ENCODE measurements at places on chromosomes 4 and X. TPM values are rescaled to one million over a fixed set of nuclear protein-coding genes. Genes with fewer than 3 reads are reported as not detected.

The DLG3 gene
- total RNA-seq = 22.8 TPM

The CFI gene
- total RNA-seq = 64.5 TPM

The HAND2 gene
- total RNA-seq = 19.5 TPM

The CLDN22 gene
- not detected for total RNA-seq

The SLC10A6 gene
- 5.4 TPM for total RNA-seq

The PAGE1 gene
- total RNA-seq = not detected

- H3K4me1 ChIP-seq = no peaks in the 10 kb centered on the region
- peak within 1 kb of the TSS; percentile 79 for H3K4me3 ChIP-seq
- DNase-seq = peak; percentile 92
- H3K27ac ChIP-seq = no peak within 1 kb of the TSS
Observed at GRCh38 chrX:91434351-91435168, at the start of gene PABPC5. Gene PABPC5 (plus strand): TSS chrX:91434839. CDS start chrX:91435578, 739 bp downstream.

DNA sequence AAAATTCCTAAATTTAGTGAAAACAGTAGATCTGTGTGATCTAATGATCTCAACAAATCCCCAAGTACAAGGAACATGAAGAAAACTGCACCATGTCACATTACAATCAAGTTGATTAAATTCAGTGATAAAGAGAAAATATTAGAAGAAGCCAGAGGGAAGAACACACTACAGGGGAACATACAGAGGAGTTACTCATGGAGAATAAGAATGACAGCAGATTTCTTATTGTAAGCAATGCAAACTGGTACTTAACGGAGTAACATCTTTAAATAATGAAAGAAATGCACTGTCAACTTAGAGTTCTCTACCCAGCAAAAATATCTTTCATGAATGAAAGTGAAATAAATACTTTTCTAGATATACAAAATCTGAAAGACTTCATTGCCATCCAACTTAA, 21.1 kb downstream of the TLL1 start:
- peaks cover 2% of the 10 kb centered on the region for H3K27me3 ChIP-seq
- no peaks in the 10 kb centered on the region for H3K4me1 ChIP-seq
- no peak overlapping the region for H3K4me3 ChIP-seq
- no peak for DNase-seq
- no peak overlapping the region for H3K27ac ChIP-seq

DNA sequence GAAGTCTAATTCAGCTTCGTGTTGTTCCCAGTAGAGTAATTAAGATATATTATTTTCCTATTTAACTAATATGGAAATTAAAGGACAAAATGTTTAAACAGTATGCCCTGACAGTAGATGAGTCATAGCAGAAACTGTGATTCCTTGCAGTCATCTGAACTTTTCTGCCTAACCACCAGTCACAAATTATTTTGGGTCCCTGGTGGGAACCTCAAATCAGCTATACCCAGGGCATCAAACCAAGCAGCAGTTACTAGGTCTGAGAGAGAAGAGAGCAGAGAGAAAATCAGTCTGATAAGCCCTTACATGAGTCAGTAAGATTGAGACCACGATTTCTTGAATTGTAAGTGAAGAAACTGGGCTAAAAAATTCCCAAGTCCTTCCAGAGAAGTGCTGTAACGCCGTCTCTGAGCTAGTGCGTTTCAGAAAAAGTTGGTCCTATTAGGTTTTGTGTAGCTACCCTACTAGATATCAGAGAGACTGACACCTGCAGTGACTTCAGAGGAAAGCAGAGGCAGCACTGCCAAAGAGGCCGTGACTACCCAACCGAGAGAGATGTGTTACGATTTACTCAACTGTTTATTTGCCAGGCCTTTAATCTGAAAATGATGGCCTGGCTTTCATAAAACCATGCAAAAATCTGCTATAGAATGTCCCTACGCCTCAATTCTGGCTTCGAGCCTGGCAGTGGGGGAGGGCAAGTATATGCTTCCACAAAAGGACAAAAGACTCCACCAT, 21.7 kb upstream of the GPM6A start:
- no peaks in the 10 kb centered on the region for H3K36me3 ChIP-seq
- H3K4me3 ChIP-seq = no peak overlapping the region
- H3K4me1 ChIP-seq = no peaks in the 10 kb centered on the region
- no peak for DNase-seq
- no peak overlapping the region for H3K27ac ChIP-seq

DNA sequence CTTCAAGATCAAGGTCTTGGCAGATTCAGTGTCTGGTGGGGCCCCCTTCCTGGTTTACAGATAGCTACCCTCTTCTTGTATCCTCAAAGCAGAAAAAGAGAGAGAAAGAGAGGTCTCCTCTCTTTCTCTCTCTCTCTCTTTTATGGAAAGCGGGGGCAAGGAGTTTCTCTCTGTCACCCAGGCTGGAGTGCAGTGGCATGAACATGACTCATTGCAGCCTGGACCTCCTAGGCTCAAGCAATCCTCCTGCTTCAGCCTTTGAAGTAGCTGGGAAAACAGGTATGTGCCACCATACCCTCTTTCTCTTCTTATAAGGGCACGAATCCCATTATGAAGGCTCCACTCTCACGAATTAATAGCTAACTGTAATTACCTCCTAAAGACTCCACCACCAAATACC, 20.2 kb downstream of the RAB9B start:
- H3K4me3 ChIP-seq = no peak overlapping the region
- no peak for DNase-seq
- H3K4me1 ChIP-seq = no peaks in the 10 kb centered on the region
- no peaks in the 10 kb centered on the region for H3K36me3 ChIP-seq

GRCh38 chr4:136302566-136302965, 1229.7 kb downstream of the PCDH18 start:
- no peaks in the 10 kb centered on the region for H3K4me1 ChIP-seq
- no peak overlapping the region for H3K27ac ChIP-seq
- H3K36me3 ChIP-seq = no peaks in the 10 kb centered on the region
- H3K27me3 ChIP-seq = no peaks in the 10 kb centered on the region
- no peak for DNase-seq
- no peak overlapping the region for H3K4me3 ChIP-seq

DNA sequence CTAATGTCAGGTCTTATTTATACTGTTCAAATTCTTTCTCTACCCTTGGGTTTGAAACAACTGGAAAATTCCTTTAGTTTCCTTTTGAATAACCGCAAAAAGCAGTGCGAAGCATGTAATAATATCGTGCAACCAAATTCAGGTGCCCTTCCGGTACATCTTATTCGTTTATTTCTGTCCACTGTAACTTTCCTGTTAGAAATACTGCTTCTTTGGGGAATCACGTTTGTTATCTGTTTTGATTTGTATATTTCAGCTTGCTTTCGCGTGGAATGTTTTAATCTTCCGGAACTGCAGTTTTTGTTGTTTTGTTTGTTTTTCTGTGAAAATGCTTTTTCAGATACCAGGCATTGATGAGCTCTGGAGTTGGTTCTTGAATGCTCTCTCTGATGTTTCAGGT, 85.7 kb upstream of the HPRT1 start:
- peak overlapping the region; percentile 63 for H3K4me3 ChIP-seq
- H3K27ac ChIP-seq = no peak overlapping the region
- no peaks in the 10 kb centered on the region for H3K27me3 ChIP-seq
- H3K4me1 ChIP-seq = no peaks in the 10 kb centered on the region
- H3K36me3 ChIP-seq = no peaks in the 10 kb centered on the region

DNA sequence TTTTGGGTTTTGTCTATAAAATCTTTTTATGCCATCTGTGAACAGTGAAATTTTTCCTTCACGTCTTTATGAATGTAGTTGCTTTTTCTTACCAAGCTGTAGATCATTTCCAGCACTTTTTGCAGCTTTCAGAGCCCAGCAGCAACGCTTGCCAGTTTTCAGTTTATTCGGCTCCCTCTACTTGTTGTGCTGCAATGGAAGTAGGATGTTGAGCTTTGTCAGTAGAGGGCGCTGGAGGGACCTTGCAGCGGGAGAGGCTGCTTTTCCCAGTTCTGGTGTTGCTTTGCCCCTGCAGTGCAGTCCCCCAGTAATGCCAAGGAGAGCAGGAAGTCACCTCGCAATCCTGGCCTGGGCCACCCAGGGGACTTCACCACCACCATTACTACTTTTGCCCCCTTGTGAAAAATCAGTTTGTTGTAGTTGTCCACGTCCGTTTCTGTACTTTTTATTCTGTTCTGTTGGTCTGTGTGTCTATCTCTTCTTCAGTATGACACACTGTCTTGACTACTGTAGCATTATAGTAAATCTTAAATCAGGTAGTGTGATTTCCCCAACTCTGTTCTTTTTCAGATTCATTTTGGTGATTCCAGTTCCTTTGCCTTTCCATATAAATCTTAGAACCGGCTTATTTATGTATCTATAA, 21.8 kb downstream of the CMC4 start:
- H3K27me3 ChIP-seq = no peaks in the 10 kb centered on the region
- peaks cover 4% of the 10 kb centered on the region for H3K36me3 ChIP-seq
- no peaks in the 10 kb centered on the region for H3K4me1 ChIP-seq

DNA sequence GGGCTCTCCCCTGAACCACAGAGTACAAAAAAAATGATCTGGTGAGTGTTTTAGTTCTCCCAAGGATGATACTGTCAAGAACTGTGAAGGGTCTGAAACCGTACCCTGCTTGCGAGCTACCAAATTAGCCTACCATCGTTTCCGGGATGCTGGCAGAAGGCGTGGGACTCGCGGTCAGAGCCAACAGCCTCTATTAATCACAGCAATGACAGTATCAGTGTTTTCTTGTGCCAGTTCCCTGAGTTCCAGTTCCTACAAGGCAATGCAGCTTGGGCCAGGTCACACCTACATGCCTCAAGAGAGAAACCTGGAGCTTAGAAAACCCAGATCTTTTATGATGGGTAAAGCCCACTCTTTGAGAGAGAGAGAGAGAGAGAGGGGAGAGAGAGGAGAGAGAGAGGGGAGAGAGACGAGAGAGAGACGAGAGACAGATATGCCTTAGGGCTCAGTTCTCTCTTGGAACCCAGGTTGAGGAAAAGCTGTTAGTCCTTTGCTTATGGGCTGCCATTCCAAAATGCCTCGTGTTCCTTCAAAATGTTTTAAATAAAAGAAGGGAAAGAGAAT, 327.8 kb downstream of the ARHGAP10 start:
- DNase-seq = no peak
- H3K27me3 ChIP-seq = no peaks in the 10 kb centered on the region
- no peaks in the 10 kb centered on the region for H3K4me1 ChIP-seq
- no peak overlapping the region for H3K27ac ChIP-seq
- no peak overlapping the region for H3K4me3 ChIP-seq

DNA sequence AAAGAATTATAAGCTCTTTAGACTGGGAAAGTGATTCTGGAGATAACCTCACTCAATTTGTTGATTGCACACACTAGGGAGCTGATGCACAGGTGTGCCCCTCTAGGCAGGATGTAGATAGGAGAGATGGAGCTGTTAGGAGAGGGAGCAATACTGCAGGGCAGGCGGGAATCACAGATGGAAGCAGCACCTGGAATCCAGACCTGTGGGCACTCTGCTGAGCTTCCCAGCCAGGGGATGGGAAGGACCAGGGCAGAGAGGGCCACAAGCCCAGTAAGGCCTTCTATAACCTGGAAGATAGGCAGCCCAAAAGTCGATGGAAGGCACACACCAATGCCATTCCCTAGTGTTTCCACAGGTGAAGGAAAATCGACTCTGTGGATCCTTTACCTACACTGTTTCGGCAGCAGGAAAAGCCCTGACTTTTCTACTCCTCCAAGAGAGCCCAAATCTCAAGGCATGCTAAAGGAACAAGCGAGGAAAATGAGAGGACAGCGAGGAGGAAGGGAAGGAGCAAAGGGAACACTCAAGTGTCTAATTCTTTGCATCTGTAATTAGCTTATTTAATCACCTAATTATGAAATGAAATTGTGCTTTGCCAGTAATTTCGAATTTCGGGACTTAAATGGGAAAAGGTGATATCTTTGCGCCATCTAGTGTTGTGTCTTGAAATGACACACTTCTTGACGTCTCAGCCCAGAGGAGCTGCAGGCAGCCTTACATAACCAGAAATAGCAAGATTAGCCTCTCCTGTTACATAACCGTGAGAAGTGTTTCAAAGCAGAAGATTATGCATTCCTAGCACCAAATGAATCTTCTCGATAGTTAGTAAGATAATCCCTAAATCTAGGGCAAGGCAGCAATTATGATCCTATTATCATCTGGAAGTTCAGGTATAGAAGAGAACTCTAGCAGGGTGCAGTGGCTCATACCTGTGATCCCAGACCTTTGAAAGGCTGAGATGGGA, 31.0 kb upstream of the TLR3 start:
- no peaks in the 10 kb centered on the region for H3K36me3 ChIP-seq
- peaks cover 1% of the 10 kb centered on the region for H3K4me1 ChIP-seq
- DNase-seq = no peak

- no peaks in the 10 kb centered on the region for H3K36me3 ChIP-seq
- DNase-seq = no peak
- no peak overlapping the region for H3K27ac ChIP-seq
Observed at GRCh38 chrX:20060961-20061748, 55.6 kb downstream of the MAP7D2 start.

DNA sequence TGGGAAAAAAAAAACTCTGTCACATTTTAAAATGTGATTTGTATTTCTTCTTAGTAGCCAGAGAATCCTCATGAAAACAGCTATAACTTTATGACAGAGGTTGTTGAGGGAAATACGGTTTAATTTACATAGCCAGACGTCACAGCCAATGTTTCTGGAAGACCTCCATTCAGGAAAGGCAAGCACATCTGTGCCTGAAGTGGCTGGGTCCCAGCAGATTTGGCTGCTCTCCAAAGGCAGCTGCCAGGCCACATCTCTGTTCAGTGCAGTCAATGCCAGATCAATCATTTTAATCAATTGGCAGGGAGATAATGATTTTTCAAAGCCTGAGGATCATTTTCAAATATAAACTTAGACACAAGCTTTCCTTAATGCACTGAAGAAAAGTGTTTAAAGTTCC, 86.5 kb upstream of the ZIC3 start:
- H3K4me1 ChIP-seq = no peaks in the 10 kb centered on the region
- no peaks in the 10 kb centered on the region for H3K27me3 ChIP-seq
- no peaks in the 10 kb centered on the region for H3K36me3 ChIP-seq
- H3K27ac ChIP-seq = no peak overlapping the region
- no peak for DNase-seq
- no peak overlapping the region for H3K4me3 ChIP-seq

- H3K27ac ChIP-seq = no peak overlapping the region
- no peak overlapping the region for H3K4me3 ChIP-seq
- no peaks in the 10 kb centered on the region for H3K4me1 ChIP-seq
- no peaks in the 10 kb centered on the region for H3K27me3 ChIP-seq
Observed at GRCh38 chrX:48831136-48831908, 4.1 kb downstream of the PCSK1N start.

DNA sequence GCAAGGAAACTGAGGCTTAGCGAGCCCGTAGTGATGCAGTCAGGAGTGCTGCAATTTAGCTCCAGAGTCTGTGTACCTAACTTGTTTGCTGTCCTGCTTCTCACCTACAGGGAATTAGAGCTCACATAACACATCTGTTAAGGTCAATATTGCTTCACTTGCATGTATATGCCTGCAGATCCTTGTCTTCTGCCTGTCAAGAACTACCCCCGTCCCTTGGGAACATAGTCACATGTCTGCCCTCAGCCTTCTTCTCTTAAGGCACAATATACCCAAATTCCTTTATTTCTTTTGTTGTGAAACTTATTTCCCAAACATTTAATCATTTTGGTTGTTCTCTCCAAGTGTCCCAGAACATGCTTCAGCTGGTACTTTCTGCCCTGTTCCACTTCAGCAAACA, 103.3 kb upstream of the LEF1 start:
- no peak for DNase-seq
- H3K4me3 ChIP-seq = no peak overlapping the region
- no peaks in the 10 kb centered on the region for H3K4me1 ChIP-seq
- H3K27me3 ChIP-seq = no peaks in the 10 kb centered on the region
